Pancreas (tissue), 10 donors: ENCODE measurements at places on chromosomes 12 and 14. TPM values are rescaled to one million over a fixed set of nuclear protein-coding genes. Genes with fewer than 3 reads are reported as not detected.

DNA sequence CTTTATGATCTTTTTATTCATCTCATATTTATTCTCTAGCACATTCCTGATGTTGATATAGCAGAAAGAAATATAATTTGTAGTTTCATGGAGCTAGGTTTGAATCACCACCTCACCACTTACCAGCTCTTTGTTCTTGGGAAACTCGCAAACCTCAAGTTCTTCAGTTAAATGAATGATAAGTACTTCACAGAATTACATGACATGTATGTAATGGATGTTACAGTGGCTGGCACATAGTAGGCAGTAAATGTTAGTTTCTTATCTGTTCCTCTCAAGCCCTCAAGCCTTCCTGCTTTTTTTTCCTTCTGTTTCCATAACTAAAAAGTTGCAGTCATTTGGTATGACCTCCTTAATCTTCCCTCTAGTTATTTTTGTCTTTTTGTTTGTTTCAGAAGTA, 54.9 kb downstream of the SPATS2 start:
- no peak for DNase-seq

GRCh38 chr12:55842681-55843429, at the start of gene MMP19:
TSS of gene MMP19 (minus strand) at chr12:55842936. CDS start at chr12:55842830, 106 bp downstream.
- DNase-seq, result no peak

DNA sequence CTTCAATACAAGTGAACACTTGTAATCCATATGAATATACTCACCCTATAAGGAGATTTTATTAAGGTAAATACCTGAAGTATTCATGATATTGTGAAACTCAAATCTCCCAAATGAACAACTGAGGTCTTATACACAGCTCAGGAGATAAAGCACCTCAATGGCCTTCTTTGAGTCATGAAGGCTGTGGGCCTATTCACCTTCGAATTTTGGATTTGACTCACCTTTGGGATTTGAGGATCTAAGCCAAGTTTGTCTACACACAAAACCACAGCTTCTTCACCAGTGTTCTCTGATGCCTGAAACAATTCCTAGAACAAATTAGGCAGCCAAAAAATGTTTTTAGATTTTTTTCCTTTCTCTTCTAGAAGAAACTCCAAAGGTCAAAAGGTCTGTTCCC, 194.1 kb downstream of the NUAK1 start:
- no peak for DNase-seq

DNA sequence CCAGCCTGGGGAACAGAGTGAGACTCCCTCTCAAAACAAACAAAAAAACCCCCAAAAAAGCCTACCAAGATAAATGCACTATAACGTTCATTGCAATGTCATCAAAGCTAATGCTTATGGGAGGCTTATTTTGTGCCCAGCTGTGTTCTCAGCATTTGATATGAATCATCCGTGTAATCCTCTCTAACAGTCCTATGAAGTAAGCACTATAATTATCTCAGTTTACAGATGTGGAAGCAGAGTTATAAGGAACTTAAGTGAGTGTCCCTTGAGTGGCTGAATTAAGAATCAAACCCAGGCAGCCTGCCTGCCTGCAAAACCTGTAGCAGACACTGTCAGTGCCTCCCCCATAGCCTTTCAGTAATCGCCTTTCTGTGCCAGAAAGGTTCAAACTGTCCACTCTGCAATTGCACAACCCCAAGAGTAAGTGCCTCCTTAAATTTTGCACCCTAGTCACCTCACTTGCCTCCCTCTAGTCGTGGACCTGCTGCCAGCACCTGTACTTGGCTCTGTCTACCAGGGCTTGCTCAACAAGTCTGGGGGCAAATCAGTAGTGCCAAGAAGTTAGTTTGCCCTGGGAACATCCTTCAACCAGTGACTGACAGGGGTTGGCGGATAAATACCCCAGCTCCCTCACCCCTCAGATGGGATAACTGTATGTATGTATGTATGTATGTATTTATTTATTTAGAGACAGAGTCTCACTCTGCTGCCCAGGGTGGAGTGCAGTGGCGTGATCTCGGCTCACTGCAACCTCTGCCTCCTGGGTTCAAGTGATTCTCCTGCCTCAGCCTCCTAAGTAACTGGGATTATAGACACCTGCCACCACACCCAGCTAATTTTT, 23.8 kb upstream of the PPP1CC start:
- no peak for DNase-seq

Gene HOXC12
- not detected for polyA plus RNA-seq

- no peak for DNase-seq
Measured at GRCh38 chr14:89652352-89652751, 235.3 kb upstream of the FOXN3 start.

- DNase-seq, result no peak
Measured at GRCh38 chr14:88831284-88831683, 6.8 kb downstream of the TTC8 start.

DNA sequence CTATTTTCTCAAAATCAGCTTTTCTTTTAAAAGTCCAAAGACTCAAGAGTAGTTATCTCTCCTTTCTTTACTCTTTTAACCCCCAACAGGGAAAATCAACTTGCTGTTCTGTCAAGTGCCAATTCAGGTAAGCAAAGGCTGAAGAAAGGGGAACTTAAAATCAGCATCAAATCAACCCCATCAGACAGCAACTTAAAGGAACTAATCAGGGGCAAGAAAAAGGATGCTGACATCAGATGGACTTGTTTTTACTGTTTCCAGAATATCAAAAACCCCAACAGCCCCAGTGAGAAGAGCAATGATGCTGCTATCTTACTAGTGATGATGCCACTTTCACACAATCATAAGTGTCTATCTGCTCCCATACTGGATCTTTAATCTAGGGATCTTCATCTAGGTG, 3.4 kb downstream of the BAZ2A start:
- DNase-seq, result no peak

- peak; percentile 11 for DNase-seq
Measured at GRCh38 chr12:47458279-47458678, 247.6 kb downstream of the RPAP3 start.

GRCh38 chr12:32419520-32419960, 20.2 kb downstream of the FGD4 start:
- peak; percentile 27 for DNase-seq

- DNase-seq, result no peak
Measured at GRCh38 chr12:5518584-5519365, 86.9 kb downstream of the NTF3 start.

DNA sequence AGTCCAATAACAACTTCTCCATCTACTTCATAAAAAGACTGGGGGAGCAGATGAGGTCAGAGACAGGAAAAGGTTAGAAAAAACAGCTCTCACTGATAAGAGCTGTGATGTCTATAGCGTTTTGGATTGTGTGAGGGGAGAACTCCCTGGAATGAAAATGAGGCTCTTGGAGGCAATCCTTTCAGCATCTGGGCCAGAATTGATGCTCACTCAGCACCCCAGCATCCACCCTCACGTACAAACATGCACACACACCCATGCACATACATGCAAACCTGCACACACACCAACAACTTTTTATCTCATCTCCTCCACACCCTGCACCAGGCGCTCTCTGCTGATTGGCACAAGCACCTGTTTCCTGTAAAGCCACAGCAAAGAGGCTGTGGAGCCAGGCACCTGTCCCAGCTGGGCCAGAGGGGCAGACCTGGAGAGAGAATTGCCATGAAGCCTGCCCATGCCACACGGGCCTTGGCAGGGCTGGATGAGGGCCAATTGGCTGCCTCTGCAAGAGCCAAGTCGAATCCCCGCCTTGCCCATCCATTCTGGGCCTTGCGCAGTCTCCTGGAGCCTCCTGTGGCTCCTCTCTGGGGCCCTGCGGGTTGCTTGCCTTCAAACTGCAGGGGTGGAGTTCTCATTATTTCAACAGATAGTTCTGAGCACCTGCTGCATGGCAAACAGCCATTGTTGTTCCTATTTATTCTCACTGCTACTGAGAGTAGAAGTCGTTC, 53.1 kb downstream of the SYNE3 start:
- DNase-seq, result no peak

DNA sequence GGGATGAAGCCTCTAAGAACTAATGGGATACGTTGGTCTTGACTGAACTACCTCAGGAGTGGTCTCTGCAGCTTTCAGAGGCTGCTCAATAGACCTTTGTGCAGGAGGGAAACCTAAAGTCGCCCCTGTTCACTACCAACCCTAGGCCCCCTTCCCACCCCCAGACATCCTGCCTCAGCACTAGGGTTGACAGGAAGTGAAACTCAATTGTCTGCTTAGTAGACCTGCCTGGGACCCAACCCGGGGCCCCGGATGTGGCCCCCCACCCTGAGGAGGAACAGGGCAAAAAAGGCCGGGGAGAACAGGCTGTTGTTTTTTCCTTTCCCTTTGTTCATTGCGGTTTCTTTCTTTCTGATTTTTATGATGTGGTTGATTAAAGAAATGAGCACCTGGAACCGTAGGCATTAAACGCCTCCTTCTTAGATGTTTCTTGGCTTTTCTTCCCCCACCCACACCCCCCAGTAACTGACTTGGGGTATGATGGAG, 1.6 kb upstream of the DGKA start:
- DNase-seq, result no peak

Gene CLEC1A
- polyA plus RNA-seq, result 0.80 TPM
